Forelimb muscle (tissue), 1 donor: ENCODE measurements at places on chromosomes 2 and 18. TPM values are rescaled to one million over a fixed set of nuclear protein-coding genes. Genes with fewer than 3 reads are reported as not detected.

DNA sequence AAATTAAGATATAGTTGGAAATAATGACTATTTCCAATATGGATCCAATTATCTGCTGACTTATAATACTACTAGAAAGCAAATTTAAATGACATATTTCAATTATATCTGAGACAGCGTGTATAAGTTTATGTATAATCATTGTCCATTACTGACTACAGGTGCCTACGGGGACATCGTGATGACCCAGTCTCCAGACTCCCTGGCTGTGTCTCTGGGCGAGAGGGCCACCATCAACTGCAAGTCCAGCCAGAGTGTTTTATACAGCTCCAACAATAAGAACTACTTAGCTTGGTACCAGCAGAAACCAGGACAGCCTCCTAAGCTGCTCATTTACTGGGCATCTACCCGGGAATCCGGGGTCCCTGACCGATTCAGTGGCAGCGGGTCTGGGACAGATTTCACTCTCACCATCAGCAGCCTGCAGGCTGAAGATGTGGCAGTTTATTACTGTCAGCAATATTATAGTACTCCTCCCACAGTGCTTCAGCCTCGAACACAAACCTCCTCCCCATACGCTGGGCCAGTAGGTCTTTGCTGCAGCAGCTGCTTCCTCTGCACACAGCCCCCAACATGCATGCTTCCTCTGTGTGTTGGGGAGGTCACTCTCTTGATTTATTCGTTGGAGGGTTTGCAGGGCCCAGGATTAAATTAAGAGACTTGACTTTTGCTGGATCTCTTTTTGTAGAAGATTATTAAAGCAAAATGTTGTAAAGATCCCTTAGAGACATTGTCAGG, 194.4 kb downstream of the RPIA start:
- DNase-seq: no peak

- DNase-seq: no peak
Observed at GRCh38 chr2:83565181-83565580, 893.9 kb downstream of the SUCLG1 start.

- no peak for DNase-seq
Observed at GRCh38 chr18:24232800-24233199, 93.9 kb downstream of the CABYR start.

GRCh38 chr18:46716827-46717226, 40.0 kb downstream of the ST8SIA5 start:
- no peak for DNase-seq

UGT1A10 gene
- polyA plus RNA-seq: not detected

NEDD4L gene
- 33.6 TPM for polyA plus RNA-seq
